NCI-H1417 treated with DMSO at 0.1 percent for 48 hours (cell line): ENCODE measurements at places on chromosomes 4 and X.

GRCh38 chr4:38109896-38110295, 149.7 kb downstream of the PTTG2 start:
- DNase-seq: no peak

DNA sequence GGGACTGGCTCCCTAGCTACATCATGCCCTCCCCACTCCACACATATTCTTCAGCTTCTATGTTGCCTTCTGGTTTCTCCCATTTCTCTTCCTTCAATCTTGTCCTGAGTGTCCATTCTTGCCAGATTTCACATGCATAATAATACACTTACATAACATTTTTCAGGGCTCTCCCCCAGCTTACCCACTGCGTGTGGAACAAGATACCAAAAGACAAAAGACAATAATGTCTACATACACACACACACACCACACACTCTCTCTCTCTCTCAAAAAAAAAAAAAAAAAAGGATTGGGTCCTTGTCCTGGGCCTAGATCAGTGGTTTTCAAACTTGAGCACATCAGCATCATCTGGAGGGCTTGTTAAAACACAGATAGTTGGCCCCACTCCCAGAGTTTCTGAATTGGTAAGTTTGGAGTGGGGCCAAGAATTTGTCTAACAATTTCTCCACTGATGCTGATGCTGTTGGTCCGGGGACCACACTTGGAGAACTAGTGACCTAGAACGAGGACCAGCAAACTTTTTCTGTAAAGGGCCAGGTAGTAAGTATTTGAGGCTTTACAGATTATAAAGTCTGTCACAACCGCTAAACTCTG, 6.5 kb upstream of the SMARCA1 start:
- DNase-seq: no peak

GRCh38 chr4:143451186-143451585, 62.3 kb upstream of the SMARCA5 start:
- DNase-seq: no peak

DNA sequence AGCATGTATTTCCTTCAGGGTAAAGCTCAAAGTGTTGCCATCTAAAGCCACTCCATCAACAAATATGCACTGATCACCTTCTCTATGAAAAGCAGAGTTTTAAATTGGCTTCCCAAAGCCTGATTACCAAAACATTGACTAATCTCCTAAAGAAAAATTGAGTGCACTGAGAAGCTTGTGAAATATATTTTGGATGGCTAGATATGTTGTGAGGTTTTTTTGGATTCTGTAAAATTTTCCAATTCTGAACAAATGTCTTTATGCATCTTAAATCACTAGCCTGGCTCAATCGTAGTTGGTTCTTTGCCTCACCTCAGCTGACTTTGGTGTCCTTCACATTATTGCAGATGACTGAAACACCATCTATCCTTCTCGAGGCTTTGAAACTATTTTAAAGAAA, 14.9 kb upstream of the EXOSC9 start:
- DNase-seq: no peak

DNA sequence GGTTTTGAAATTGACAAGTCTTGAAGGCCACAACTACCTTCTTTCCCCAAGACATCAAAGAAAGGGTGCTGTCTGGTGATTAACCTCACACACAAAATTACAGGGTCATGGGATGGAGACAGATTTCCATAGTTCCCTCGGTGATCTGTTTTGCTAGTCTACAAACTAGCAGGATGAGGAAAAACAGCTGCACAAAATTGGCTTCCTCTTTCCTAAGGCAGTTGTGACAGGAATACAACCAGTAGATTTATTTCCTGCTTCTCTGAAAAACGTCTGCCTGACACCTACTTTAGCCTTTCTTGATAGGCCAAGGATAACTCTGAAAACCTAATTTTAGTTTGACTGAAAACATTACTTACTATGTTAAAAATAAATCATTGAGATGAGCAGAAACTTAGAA, 39.6 kb downstream of the DKK2 start:
- DNase-seq: no peak

DNA sequence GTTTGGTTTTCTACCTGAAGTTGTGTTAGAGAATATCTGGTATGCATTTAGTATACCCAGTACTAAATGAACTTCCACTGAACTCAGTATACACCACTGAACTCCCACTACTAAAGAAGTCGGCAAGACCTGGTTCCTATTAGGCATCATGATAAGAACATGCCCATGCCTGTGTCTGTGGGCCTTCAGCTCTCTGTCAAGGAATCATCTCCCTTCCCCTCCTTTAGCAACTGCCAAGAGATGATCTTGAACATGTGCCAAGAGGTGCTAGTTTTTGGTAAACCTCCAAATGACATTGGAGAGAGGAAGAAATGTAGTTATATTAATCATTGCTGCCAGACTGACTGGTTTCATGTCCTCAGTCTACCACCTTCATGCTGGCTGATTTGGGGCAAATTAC, 113.2 kb downstream of the ATP10D start:
- DNase-seq: no peak

- DNase-seq: no peak
Observed at GRCh38 chrX:133983974-133984845, 1.2 kb downstream of the GPC3 start.

DNA sequence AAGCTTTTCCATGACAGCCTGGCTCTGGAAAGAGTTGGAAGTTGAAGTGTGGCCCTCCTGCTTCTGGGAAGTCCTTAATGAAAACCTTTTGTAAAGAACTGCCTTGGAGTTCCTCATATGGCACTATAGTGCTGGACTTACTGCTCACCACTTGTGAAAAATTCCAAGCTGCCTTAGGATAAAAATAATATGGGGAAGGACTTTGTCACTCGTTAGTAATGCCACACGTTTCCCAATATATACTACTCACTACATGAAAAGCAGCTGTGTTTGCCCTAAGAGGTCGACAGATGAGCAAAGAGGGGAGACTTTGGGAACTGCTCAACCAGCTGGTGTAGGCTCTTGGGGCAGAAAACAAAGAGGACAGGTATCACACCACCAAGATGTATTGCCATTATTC, 11.7 kb downstream of the OPHN1 start:
- no peak for DNase-seq

DNA sequence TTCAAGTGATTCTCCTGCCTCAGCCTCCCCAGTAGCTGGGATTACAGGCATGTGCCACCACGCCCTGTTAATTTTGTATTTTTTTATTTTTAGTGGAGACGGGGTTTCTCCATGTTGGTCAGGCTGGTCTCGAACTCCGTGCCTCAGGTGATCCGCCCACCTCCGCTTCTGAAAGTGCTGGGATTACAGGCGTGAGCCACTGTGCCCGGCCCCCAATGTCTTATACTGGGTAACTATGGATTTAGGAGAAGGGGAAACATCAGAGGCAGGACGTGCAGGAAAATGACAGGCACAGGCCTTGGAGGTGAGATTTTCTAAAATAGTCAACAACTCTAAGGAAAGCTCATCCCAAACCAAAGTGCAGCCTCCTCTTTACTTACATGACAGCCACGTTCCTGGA, 11.1 kb upstream of the TSPYL2 start:
- no peak for DNase-seq

GRCh38 chrX:9566150-9566621, 101.3 kb downstream of the TBL1X start:
- DNase-seq: no peak

DNA sequence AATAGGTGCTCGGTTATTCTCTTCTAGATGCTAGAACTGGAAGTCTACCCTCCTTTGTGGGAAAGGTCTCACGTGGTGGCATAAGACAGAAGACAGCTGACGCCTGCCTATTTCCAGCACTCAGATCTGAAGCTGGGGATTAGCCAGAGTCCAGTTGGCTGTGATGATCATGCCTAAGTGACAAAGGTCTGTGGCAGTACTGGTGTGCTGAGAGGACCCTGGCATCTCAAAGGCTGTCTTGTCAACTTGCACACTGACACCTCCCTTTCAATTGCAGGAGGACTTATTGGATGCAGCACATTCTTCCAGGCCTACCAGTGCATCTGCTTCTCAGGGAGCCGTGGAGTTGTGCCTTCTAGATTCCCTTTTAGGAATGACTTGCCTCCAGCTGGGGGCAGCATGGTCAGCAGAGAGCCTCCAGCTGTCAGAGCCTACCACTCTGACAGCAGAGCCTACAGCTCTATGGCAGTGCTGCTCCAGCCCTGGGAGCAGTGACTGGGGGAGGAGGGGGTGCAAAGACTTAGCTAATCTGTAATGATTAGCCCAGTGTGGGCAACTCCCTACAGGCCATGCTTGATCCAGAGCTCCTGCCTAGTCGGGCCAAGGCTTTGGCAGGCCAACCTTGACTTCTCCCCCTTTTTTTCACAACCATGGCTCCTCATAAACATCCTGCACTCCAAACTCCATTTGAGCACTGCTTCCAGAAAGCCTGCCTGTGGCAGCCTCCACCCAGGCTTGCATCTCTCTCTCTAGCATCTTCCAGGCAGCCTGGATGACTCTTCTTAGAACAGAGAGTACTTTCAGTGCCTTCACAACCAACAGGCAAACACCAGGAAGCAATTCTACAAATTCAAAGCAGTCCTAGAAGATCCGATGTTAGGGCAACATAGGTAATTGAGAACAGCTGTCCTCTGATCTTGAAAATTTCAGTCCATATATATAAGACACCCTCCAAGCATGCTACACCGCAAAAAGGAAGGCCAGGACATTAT, 13.8 kb upstream of the FGFBP2 start:
- DNase-seq: no peak

DNA sequence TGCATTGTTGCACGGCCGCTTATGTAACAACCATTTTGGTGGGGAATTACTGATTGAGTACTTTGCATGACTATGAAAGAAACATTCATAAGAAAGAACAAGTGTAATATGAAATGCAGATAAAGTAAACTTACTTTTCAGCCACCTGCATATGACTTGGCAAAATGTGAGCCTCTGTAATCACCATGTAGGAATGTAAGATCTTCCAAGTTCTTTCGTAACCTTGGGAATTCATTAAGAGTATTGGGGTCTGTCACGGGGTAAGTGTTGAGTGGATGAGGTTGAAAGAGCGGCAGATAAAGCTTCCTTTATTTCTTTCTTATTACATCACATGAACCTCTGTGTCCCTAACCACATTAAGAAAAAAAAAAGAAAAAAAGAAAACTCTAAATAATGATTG, 348.5 kb upstream of the NR3C2 start:
- no peak for DNase-seq

- DNase-seq: no peak
Observed at GRCh38 chr4:165388756-165389155, 9.9 kb downstream of the CPE start.

DNA sequence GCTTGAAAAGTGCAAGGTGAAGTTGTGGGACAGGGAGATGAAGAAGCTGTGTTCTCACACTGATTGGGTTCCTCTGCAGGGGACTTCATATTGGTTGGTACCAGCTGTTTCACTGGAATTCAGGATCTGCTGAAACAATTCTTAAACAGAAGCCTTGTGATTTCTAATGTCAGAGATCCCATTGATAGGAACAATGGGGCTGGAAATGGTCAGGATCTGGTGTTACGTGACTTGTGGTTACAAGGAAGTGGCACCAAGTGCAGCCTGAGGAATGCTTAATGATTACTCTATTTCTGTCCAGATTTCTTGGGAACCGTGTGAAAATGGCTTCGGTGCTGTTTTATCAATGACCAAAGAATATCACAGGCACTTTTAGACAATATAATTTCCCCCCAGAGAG, 68.1 kb downstream of the MOSPD2 start:
- DNase-seq: no peak

DNA sequence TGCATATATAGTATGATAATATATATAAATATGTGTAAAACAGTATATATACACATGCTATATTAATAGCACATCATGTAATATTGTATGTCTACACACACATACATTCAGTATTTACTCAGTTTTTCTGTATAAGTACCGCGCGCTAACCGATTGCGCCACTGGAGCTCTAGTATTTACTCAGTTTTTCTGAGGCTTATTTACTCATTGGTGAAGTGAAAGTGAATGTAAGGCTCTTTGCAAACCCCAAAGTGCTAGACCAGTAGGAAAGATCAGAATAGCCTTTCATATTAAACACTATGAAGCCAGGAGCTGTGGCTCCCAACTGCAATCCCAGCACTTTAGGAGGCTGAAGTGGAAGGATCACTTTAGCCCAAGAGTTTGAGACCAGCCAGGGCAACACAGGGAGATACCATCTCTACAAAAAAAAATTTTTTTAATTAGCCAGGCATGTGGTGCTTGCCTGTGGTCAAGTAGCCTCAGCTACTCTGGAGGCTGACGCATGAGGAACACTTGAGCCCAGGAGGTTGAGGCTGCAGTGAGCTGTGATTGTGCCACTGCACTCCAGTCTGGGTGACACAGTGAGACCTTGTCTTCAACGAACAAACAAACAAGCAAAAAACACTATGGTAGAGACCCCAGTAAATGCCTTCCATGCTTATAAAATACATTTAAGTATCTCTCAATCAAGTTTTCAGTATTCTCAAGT, 125.8 kb downstream of the KIT start:
- no peak for DNase-seq

GRCh38 chrX:23805389-23805788, 22.4 kb downstream of the SAT1 start:
- DNase-seq: no peak

GRCh38 chr4:58303456-58303855, 1193.3 kb upstream of the IGFBP7 start:
- no peak for DNase-seq

GRCh38 chrX:121975671-121976070, 928.3 kb downstream of the GLUD2 start:
- DNase-seq: no peak

- no peak for DNase-seq
Observed at GRCh38 chrX:107831071-107831730, 5.5 kb downstream of the MID2 start.

DNA sequence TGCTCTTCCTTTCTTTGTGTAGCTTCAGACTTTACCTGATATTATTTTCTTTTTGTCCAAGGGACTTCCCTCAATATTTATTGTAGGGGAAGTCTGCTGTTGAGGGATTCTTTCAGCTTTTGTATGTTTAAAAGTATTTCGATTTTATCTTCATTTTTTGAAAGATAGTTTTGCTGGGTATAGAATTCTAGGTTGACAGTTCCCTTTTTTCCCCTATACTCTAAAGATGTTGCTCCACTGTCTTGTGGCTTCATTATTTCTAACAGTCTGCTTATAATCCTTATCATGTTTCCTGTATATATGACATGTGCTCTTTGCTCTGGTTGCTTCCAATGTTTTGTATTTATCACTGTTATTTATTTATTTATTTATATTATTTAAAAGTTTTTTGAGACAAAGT, 57.3 kb downstream of the CYTL1 start:
- DNase-seq: no peak
